Lung microvascular endothelial cell (primary cell): ENCODE measurements at places on chromosomes 3 and 15.

GRCh38 chr15:58611731-58612676, 137.5 kb downstream of the ADAM10 start:
- DNase-seq: no peak

GRCh38 chr3:24740326-24740725, 245.7 kb upstream of the THRB start:
- DNase-seq: no peak

DNA sequence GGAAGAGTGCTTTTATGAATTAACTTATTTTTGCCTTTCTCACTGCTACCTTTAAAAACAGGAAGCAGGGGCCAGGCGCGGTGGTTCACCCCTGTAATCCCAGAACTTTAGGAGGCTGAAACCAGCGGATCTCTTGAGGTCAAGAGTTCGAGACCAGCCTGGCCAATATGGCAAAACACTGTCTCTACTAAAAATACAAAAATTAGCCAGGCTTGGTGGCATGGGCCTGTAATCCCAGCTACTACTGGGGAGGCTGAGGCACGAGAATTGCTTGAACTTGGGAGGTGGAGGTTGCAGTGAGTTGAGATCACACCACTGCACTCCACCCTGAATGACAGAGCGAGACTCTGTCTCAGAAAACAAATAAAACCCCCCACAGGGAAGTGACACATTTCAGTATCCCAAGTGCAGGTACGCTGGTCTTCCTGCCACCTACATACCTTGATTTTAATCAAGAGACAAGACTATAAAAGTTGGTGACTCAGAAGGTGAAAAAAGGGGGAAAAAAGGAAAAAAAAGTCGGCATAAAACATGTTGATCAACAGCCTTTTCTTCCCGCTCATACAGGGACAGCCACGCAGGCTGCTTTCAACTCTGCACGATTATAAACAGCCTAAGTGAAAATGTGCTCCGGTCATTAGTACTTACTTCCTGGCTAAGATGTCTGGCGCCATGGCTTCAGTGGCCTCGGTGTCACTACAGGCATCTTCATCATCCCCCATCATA, 18.8 kb downstream of the PPP1R2 start:
- no peak for DNase-seq

DNA sequence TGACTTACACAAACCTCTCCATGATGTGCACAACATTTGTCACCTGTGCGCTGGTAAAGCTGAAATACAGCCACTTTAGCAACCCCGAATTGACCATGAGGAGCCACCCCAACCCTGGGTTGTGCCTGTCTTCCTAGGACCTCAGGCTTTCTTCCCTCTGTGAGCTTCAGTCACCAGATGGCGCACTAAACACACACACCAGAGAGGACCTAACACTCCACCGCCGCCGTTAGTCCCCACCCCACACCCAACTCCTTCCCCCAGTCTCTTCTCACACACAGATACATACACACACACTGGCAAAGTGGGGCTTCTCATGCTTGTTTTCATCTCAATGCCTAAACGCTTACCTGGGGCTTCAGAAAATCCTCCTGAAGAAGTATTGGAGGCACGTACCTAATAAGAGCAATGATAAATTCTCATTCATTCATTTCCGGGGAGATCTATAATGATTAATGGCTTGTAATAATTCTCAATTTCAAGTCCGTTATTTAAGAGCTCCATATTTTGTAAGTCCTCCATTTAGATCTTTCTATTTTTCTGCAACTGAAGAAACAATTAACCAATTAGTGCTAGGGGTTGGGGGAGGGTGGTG, 2.1 kb upstream of the CCDC80 start:
- DNase-seq: peak; percentile 92

- DNase-seq: no peak
Measured at GRCh38 chr15:80979538-80980200, 9.9 kb downstream of the MESD start.

DNA sequence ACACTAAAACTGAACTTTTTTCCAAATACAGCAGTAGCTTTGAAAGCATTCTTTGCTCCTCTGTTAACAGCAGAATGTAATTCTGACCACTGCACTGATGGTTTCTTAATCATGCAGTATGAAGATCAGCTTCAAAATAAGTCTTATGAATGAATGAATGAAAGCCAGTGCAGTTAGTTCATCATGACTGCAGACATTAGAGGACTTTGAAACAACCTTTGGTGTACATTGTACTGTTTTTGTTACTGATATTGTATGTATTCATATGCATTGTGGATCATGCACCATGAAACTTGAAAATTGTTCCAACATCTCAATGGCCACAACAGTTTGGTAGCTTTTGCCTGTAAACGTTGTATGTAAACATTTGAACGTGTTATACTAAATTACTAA, 1.3 kb upstream of the TNIK start:
- DNase-seq: no peak

GRCh38 chr3:69321301-69322157, 64.4 kb downstream of the FRMD4B start:
- no peak for DNase-seq

- no peak for DNase-seq
Measured at GRCh38 chr3:156356537-156357363, 198.2 kb downstream of the SSR3 start.

DNA sequence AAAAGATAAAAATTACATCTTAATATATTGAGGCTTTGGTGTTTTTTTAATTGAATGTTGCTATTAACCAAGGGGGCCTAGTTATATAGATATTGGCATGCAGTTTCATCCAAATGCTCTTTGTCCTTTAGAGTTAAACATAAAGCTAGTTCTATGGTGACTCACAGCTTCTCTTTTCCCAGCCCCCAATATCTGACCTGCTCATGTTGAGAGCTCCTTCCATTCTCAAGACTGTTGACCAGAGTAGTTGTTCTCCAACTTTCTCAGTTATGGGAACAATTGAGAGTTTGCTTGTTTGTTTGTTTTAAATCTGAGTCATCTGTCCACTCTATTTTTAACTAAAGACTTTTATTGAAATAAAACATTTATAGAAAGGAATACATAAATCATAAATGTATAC, 15.8 kb upstream of the RARB start:
- DNase-seq: peak; percentile 41

DNA sequence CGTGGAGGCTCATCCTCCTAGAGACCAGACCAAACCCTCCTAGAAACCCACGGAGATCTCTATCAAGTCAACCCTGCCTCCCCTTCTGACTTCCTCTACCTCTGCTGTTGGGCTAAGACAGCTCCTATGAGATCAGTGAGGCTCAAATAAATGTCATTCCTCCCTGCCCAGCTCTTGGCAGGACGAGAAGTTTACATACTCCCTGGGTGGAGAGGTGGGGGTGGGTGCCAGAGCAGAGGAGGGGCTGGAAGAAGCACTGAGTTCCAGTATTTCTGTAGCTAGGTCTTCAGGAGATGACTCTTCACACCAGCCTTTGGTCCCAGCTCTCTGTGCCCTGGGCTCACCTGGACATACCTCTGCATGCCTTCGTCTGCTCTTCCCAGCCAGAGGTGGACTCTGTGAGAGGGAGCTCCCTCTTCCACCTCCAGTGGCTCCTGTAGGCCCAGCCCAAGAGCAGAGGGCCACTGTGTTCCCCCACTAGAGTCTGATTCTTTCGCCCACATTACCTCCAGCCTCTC, 42.4 kb upstream of the TLE3 start:
- no peak for DNase-seq

DNA sequence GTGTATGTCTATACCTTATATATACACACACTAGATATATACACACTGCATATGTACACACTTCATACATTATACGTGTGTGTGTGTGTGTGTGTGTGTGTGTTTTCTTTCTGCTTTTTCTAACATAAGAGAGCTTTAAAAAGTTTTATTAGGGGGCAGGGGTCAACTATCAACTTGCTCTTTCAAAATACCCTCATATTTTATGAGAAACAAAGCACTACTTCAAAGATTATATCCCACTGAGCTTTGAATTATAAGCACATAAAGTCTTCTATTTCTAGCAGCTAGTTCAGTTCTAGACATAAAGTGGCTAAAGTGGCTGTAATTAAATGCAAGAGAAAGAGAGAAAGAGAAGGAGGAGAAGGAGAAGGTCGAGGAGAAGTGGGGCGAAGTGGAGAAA, 1361.3 kb downstream of the ZPLD1 start:
- no peak for DNase-seq

DNA sequence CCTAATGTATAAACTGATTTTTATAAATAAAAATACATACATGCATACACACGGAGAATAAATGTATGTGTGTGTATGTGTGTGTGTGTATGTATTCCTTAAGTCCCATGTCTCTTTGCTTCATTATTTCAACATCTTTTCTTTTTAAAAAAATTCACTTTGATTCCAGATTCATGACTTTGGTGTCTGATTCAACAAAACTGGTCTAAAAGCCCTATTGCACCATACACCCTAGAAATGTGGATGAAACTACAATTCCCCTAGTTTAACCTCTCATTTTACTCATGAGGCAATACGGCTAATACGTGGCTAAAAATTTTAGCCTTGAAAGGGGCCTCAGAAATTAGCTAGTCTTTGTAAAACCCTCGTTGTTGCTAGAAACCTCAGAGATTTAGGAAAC, 228.1 kb downstream of the ADAMTS9 start:
- DNase-seq: no peak
